ENCODE measurements at places on chromosomes 6 and 20.

- no peak for DNase-seq
These were observed 22.3 kb upstream of the SAYSD1 start for GRCh38 chr6:39137245-39137644.

DNA sequence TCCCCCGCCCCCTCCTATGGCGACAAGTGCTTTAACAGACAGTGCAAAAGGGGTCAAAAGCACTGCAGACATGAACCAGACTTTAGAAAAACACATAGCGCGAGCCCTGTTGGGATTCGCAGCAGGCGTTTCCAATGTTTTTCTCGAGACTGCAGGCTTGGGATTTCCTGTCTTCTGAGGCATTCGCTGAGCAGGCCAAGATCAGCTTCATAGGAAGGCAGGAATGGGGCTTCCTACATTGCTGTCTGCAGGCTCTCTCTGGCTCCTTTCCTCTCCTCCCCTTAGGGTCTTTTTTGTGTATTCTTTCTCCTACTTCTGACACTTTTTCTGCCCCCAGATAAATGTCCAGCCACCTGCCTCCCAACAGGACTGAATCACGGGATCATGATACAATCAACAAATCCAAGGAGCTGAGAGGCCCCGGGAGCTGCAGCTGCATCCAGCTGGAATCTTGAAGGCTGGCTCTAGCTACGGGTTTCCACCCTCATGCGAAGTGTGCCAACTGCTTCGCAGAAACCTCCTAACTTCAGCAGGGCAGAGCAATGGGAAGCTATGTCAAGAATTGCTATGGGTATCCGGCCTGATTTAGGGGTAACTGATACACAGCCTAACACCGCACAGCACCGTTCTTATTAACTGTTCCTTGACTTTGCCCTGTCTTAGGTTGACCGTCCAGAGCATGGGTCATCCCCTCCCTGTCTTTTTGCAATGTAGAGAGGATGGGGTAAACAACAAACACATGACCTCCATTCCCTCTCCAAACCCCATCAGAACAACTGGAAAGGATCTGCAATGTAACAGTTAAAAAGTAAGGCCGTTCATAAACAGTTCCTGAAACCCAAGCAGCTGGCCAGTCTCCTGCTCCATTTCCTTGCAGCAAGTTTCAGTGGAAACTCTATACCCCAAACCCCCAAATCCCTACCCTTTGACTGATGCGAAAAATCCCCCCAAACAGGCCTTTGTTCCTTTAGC, 31.5 kb downstream of the SNX5 start:
- DNase-seq, result no peak

DNA sequence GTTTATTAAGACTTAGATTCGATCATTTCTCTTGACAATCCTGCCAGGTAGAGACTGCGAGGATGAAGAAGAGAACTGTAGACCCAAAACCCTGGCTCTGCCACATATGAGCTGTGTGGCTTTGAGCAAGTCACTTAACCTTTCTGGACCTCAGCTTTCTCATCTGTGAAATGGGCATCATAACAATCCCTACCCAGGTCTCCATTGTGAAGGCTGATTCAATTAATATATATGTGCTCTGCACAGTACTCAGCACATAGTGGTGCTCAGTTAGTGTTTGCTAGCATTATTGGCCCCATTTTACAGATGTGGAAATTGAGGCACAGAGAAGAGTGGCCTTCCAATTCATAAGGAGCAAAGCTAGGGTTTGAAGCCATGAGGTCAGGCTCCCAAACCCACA, 7.9 kb downstream of the XKR7 start:
- no peak for DNase-seq

- DNase-seq, result no peak
These were observed 612 bp upstream of the AGPAT4 start for GRCh38 chr6:161274488-161274858.

- DNase-seq, result no peak
These were observed 62.2 kb downstream of the RFPL4B start for GRCh38 chr6:112409311-112409710.

GRCh38 chr6:1104988-1105670, 206.8 kb upstream of the FOXQ1 start:
- DNase-seq, result no peak

All from activated T-cell treated with anti-CD3 and anti-CD28 coated beads, Interleukin-2, amount 50 U/mL, for 1 hour (primary cell).